ENCODE measurements at places on chromosomes 2 and 18.

- no peak for DNase-seq
These were observed 798.3 kb upstream of the TMEFF2 start for GRCh38 chr2:192993059-192993458.

DNA sequence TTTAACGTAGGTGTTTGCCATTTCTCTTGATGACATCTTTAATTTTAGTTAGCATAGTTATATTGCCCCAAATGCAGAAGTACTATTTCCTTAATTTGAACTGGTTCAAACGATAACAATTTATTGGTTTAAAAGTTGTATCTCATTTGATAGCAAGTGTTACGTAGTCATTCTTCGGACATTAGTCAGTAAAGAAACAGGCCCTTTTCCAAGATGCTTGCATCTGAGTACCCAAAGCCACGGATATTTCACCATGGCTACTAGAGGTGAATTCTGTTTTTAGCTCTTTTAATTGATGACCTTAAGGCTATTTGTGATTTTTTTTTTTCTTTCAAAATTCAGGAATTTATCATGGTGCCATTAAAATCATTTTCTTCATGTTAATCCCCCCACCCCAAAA lies 32.1 kb downstream of the GLS start:
- no peak for DNase-seq

GRCh38 chr2:158546412-158547144 lies 89.8 kb downstream of the PKP4 start:
- no peak for DNase-seq

DNA sequence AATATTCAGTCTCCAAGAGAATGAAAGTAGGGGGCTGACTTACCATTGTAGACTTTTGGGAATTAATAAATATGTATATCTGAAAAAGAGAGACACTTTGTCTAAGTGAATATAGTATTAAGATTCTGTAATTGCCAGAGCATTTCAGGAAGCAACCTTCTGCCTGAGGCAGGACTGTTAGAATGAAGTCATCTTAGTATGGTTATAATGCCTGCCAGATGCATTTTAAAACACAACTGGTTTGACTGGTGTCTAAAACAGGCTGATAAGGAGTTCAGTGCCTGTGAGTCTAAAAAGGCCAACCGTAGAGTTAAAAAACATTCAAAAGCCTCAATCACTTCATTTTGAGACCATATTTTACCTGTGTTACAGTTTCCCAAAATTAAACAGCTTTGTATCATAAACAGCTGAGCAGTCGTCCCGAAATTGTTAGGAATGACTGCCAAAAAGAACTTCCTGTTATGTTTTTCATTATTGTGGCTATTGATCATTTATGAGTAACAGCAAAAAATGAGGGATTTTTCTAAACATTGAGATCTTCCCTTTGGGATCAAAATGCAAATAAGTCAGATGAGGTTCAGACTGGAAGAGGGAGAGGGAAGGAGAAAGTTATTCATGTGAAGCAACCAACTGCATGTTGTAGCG lies 443.9 kb downstream of the PID1 start:
- no peak for DNase-seq

- DNase-seq, result no peak
These were observed 169.3 kb upstream of the NXPH2 start for GRCh38 chr2:138949517-138949916.

DNA sequence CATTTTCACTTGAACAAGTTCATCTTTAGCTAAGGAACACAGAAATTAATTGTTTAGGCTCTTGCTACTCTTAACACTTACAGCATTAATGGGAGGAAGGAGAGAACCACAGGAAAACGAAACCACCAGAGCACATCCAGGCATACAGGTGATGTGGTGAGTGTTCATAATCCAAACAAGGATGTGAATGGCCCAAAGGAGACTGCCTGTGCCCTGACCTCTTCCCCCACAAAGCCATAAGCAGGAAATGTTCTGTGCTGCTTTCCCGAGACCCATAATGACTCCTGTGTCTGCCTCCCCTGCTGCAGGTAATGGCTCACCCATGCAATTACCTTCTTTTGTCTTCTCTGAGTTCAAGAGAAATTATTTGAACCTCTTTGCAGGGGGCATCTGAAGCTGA lies 295.9 kb upstream of the LINC00305 start:
- no peak for DNase-seq

DNA sequence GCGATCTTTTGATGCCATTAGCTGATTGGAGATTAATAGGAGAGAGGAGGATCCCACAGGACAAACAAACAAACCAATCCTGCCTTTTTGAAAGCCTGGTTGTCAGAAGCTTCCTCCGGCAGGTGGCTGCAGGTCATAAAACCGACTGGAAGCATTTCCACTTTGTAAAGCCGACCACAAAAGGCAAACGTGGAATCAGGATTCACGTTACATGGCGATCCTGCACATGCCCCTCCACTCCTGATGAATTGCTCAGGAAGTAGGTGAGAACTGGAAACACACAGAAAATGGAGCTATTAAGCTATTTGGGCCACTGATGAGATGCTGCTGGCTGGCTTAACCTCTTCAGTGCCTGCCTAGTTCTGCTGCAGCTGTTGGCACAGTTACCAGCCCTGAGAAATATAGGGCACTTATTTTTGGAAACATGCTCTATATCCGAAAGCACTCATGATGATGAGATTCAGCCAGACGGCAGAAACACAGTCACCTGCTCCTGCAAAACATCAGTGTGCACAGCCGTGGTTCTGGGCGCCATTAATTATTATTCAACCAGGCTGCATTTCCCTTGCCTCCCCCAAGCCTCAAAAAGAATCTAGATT lies 110.3 kb upstream of the ST6GAL2 start:
- DNase-seq, result no peak

- DNase-seq, result no peak
These were observed 74.1 kb downstream of the VAPA start for GRCh38 chr18:9987931-9988330.

- DNase-seq, result no peak
These were observed 120.7 kb downstream of the ATAD2B start for GRCh38 chr2:23806201-23806600.

DNA sequence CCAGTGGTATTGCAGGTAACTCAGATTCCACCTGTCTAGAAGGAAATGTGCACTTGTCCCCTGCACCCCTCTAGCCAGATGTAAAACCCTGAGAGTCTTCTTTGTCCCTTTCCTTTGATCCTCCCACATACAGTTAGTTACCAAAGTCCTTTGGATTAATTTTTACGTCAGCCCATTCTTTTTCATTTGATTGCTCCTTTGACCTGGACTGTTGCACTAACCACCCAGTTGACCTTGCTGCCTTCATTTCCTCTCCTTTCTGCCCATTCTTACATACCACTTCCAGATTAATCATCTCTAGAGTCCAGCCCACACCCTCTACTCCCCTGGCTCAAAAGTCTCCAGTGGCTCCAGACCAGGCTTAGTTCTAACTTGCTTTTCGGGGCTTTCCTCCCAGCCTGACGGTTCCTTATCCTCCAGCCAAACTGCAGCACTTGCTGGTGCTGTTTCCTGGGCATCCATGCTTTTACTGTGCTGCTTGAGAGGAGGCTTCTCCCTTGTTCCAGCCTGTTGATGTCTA lies 99.3 kb downstream of the SPTBN1 start:
- no peak for DNase-seq

GRCh38 chr2:38610851-38611801 lies 8.4 kb upstream of the HNRNPLL start:
- DNase-seq, result peak; percentile 94

GRCh38 chr2:200620606-200621390 lies 35.0 kb downstream of the AOX1 start:
- peak; percentile 33 for DNase-seq

DNA sequence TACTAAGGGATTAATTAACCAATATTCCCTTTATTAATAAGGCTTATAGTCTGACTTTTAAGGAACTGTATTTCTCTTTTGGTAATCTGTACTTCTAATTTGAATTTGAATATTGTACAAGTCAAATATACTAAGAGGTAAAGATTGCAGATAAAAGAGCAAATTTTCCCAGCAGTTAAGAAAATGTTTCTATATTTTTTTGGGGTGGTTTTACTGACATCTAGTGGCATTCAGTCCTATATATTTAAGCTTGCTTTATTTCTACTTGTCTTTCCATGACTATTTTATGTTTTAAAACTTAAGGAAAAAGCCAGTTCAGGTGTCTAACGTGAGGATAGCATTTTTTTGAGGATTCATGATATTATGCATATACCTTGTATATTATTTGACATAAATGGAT lies 41.6 kb downstream of the TDRD15 start:
- DNase-seq, result no peak

GRCh38 chr2:120865656-120866055 lies 130.0 kb downstream of the GLI2 start:
- DNase-seq, result no peak

- DNase-seq, result no peak
These were observed 40.8 kb upstream of the GRB14 start for GRCh38 chr2:164662066-164662465.

DNA sequence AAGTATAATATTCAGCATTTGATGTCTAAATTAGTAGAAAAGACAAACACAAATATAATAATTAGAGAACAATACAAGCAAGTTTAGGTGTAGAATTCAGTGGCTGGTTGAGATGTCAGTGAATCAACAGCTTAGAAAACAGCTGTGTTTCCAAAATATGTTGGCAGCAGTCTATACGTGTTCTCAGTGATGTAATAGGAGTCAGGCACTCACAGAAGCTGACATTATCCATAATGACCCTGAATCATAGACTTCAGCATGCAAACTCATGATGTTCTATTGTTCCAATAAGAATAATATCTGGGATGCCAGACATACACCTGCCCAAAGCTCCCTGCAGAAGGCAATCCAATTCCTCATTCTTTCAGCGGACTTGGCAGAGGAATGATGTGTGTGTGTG lies 164.7 kb downstream of the SLC8A1 start:
- no peak for DNase-seq

DNA sequence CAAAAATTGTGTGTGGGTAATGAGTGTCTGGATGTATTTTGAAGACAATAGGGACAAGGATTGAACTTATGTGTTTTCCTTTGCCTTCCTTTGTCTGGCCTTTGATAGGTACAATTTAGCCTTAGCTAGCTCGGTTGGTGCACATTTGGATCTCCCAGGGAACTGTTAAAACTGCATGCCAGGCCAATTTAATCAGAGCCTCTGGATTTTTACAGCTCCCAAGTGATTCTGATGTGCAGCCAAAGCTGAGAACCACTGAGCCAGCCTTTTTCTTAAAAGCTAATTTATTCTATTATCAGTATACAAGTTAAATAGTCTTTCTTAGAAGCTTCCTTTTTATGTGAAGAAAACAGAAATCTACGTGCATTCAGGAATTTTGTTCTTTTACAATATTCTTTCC lies 25.0 kb downstream of the PLEK start:
- no peak for DNase-seq

GRCh38 chr2:172430678-172431077 lies 3.3 kb downstream of the ITGA6 start:
- no peak for DNase-seq

DNA sequence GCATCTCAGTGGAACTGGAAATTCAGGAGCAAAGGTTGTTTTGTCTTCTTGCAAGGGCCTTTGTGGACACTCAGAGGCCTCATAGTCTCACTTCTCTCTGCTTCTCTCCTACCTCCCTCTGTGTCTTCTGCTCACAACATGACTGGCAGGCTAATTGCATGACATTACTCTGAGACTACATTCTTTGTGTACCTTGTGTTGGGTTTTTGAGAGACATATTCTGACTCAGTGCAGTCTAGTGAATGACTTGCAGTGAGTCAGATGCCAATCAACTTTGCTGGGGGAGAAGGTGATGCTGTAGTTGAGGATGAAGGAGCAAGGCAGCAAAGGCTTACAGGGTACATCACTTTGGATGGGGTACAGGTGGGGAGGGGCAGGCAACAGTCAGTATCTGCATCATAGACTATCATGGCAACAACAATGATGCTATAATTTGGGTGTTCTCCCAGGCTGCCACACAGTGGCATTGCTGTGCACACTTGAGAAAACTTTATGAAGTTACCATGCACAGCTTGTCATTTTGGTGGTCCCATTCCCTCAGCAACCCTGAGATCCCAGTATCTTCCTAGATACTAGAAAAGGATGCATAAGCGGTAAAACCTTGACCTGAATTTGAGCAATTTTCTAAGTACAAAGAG lies 69.3 kb upstream of the SLC16A14 start:
- DNase-seq, result no peak

DNA sequence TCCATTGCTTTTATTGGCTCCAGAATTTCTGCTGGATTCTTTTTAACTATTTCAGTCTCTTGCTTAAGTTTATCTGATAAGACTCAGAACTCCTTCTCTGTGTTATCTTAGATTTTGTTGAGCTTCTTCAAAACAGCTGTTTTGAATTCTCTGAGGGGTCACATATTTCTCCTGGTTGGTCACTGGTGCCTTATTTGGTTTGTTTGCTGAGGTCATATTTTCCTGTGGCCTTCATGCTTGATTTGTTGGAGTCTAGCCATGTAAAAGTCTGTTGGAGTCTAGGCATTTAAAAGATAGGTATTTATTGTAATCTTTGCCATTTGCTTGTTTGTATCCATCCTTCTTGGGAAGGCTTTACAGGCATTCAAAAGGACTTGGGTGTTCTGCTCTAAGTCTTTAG lies 398.7 kb downstream of the DSEL start:
- no peak for DNase-seq

- DNase-seq, result no peak
These were observed 49.2 kb upstream of the RNF152 start for GRCh38 chr18:61941948-61942471.

GRCh38 chr2:5691221-5691984 lies 781 bp upstream of the SOX11 start:
- no peak for DNase-seq

DNA sequence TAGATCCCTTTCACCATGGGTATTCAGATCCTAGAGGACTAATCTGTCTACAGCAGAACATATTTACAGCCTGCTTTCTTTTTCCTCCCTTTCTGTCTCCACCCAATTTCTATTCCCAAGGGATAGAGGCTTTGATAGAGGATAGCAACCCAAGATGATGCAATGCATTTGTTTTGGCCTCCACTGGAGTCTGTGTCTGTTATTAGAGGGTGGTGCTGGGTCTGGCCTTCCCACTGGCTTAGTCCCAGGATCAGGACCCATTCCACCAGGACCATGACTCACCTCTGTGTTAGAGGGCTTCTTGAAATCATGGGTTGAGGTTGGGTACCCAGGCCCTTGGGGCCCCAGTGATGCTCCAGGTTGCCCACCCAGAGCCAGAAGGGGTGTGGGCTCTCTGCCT lies 239.7 kb upstream of the TNP1 start:
- DNase-seq, result no peak

DNA sequence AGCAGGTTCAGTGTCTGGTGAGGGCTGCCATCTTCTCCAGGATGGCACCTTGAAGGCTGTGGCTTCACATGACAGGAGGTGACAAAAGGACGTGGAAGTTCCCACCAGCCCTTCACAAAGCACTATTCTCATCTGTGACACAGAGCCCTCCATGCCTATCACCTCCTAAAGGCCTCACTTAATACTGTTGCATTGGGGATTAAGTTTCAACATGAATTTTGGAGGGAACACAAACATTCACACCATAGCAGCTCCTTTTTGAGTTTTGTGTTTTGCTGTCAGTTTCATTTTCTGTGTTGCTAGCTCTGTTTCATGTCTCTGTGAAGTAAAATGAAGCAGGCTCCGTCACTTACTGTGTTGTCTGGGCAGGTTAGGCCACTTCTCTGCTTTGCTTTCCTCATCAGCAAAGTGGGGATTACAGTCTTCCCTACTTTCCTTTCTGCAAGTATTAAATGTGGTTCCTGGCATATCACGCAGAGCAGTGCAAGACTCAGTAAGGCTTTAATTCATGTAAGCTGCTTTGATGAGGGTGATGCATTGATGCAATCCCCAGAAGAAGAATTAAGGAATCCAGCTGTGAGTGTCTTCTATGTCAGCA lies 31.6 kb downstream of the LIMS1 start:
- DNase-seq, result no peak

Data from suppressor macrophage treated with lipopolysaccharide for 1 hour (primary cell).